ENCODE measurements at places on chromosomes 7 and 10.
A peak's percentile ranks its signal among the peaks of the same experiment; 100 is the strongest.

- DNase-seq, result no peak
Observed at GRCh38 chr10:126331101-126331500, 57.2 kb downstream of the ADAM12 start.

DNA sequence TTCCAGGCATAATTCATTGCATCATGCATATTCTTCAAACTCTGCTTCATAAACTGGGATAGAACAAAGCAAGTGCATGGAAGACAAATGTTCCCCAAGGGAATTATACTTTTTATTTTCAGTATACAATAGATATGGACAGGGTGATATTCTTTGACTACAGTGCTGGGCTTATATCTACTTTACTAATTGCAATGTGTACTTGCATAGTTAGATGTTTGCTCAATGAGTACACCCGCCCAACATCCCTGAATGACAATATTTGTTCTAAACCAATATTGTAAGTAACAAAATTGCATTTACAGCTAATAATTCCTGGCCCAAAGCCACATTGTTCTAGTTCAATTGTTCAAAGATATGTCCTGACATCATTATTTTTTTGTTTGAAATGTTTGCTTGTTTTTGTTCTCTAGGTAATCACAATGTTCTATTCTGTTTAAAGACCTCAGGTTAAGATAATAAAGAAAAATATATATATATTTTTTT is 171.4 kb downstream of the PTN start:
- DNase-seq, result no peak

GRCh38 chr7:112116894-112117293 is 89.3 kb downstream of the DOCK4 start:
- DNase-seq, result peak; percentile 81

- no peak for DNase-seq
Observed at GRCh38 chr7:116172353-116172752, 38.0 kb upstream of the TES start.

GRCh38 chr10:129134371-129134770 is 332.7 kb upstream of the MGMT start:
- DNase-seq, result no peak

GRCh38 chr7:22268884-22269421 is 88.0 kb downstream of the RAPGEF5 start:
- DNase-seq, result no peak

GRCh38 chr10:132670546-132671227 is 115.3 kb downstream of the NKX6-2 start:
- no peak for DNase-seq

GRCh38 chr7:36966039-36966438 is 241.7 kb upstream of the AOAH start:
- peak; percentile 15 for DNase-seq

DNA sequence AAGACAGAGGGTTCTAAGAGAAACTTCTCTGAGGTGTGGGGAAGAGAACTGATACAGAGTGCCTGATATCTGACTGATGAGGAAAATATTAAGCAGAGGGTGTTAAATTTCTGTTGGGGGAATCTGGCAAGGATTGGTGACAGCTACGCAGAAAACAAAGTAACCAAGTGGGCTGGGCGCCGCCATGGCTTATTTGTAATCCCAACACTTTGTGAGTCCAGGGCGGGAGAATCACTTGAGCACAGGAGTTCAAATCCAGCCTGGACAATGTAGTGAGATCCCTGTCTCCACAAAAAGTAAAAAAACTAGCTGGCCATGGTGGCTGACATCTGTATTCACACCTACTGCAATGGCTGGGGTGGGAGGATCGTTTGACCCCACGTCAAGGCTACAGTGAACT is 2.1 kb upstream of the C7orf25 start:
- DNase-seq, result no peak

- DNase-seq, result peak; percentile 20
Observed at GRCh38 chr10:71589617-71590551, 129.7 kb downstream of the C10orf105 start.

DNA sequence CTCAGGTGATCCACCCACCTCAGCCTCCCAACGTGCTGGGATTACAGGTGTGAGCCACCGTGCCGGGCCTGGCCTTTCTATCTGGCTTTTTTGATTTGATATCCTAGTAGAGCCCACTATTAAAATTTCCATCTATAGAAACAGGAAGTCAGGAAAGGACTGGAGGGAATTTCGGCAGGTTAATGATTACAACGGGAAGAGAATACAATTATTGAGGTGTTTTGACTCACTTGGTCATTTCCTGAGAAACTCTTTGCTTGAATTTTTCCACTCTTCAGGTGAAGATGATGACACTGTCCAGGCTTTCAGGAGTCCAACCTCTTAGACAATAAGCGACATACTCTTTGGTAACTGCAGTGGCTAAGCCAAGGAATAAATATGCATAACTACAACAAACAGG is 1.1 kb upstream of the MKLN1 start:
- no peak for DNase-seq

- DNase-seq, result no peak
Observed at GRCh38 chr7:44969049-44969700, 9.6 kb downstream of the MYO1G start.

DNA sequence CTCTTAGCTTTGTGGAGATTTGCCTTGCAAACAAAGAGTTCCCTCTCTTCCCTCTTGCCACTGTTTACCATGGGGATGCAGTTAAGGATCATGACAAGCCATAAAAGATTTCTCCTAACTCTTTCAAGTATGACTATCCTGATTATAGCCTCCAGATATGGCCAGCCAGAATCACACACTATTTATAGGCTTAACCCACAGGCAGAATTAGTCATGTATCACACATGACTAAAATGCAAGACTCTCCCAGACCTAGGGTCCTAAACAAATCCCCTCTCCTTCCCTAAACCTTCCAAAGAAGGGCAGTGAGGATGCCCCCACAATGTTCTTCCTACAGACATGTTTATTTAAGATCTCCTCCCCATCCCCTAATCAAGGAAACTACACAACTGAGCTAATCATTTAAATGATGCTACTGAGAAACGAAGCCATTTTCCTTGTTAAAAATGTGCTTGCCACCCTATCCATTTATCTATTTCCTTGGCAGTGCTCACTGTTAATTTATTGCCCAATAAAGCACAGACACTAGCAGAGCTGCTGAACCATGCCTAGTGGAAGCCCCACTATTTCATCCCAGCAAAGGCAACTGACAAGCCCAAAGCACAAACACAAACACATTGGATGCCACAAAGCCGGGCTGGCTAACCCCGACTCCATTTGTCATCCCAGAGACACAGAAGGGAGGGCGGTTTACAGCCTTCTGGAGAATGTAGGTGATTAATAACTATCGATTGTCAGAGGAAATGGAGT is 363.4 kb downstream of the KCNMA1 start:
- DNase-seq, result no peak

GRCh38 chr10:77251297-77252013 is 386.2 kb downstream of the KCNMA1 start:
- peak; percentile 14 for DNase-seq

GRCh38 chr10:103645141-103646054 is 151.9 kb downstream of the NEURL1 start:
- no peak for DNase-seq

DNA sequence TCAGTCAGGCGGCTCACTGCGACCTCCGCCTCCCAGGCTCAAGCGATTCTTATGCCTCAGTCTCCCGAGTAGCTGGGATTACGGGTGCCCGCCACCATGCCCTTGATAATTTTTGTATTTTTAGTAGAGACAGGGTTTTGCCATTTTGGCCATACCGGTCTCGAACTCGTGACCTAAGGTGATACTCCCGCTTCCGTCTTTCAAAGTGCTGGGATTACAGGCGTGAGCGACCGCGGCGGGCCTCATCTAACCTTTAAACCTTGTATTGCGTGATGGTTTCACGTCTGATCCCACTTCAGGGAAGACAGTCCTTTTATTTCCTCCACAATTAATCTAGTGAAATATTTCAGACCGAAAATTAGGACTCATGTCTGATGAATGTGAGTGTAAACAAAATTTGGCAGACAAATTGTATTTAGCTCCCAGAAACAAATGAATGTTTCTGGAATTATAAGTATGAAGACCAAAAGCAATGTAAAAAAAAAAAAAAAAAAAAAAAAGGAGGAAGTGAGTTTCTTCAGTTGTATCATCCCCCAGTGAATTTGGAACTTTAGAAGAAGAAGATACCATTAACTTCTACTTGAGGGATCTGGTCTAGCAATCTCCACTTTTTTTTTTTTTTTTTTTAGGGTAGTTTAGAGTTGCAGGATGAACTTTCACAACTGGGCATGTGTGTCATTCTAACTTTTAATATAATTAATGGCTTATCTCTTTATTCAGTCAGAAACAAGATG is 1.6 kb downstream of the NUP42 start:
- DNase-seq, result no peak

GRCh38 chr10:9227679-9228365 is 1173.3 kb downstream of the GATA3 start:
- DNase-seq, result no peak

DNA sequence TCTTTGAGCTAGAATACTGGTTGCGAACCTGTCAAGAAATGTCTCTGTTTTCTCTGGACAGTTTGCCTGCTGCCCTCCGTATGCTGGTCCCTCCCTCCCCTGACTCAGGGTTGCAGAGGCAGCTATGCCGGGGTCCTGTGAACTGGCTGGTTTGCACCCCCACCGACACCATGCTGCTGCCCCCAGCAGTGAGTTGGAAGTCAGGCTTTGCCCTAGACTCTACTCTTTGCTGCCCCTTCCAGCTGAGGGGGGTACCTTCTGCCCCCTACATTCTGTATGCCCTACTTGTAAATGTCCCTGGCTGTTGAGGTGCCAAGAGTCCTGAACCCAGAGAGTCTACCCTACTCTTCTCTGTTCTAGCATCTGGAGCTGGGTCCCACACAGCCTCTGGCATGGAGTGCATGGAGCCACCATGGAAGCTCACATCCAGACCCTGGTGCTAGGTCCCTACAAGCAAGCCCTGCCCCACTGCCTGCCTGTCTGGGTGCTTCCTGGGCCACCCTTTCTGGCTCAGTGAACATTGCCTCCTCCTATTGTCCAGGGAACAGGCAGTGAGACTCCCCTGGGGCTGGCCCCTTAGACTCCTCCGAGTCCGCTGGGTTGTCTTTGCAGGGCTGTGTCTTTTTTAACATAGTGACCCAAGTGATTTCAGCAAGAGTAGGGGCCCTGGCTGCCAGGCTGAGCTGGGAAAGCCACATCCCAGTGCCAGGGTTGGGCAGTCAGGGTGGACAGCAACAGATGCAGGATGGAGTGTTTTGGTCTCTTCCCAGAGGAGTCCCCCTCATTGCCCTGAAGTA is 138.9 kb downstream of the ADCY1 start:
- DNase-seq, result no peak

DNA sequence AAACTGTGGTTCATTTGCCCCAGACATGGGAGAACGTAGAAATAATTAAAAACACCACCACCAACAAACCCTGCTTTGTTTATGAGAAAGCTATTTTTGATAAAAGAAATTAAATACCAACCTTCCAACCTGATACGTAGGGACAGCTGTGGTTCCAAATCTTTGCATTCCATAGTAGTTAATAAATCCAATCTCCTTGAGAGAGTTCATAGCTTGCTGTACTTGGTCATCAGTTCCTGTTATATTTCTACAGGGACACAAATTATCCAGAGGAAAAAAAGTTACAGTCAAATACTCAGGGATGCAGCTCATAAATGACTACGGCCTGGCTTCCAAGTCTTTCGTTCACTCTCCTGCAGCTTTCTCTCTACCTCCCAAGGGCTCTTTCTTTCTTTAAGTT is 41.1 kb downstream of the PUS7 start:
- DNase-seq, result no peak

- DNase-seq, result peak; percentile 79
Observed at GRCh38 chr7:50531928-50532327, 33.3 kb downstream of the DDC start.

- no peak for DNase-seq
Observed at GRCh38 chr7:40324914-40325313, 190.1 kb downstream of the SUGCT start.
